ENCODE measurements at places on chromosomes 4 and X. TPM values are rescaled to one million over a fixed set of nuclear protein-coding genes. Genes with fewer than 3 reads are reported as not detected.

Gene FGFBP1
- not detected for total RNA-seq

GRCh38 chrX:43822014-43822413, 60.2 kb downstream of the MAOB start:
- H3K4me3 ChIP-seq: no peak overlapping the region
- no peaks in the 10 kb centered on the region for H3K4me1 ChIP-seq
- peaks cover 2% of the 10 kb centered on the region for H3K27me3 ChIP-seq
- no peak for DNase-seq

Gene SPON2
- total RNA-seq: 24.6 TPM

Gene ARX
- total RNA-seq: not detected

- peak; percentile 91 for DNase-seq
- no peaks in the 10 kb centered on the region for H3K27me3 ChIP-seq
- peak overlapping the region; percentile 97 for H3K27ac ChIP-seq
- peak overlapping the region; percentile 100 for H3K4me3 ChIP-seq
- peaks cover 49% of the 10 kb centered on the region for H3K4me1 ChIP-seq
These were observed 30.0 kb downstream of the ARHGEF9 start for GRCh38 chrX:63754860-63755579.

DNA sequence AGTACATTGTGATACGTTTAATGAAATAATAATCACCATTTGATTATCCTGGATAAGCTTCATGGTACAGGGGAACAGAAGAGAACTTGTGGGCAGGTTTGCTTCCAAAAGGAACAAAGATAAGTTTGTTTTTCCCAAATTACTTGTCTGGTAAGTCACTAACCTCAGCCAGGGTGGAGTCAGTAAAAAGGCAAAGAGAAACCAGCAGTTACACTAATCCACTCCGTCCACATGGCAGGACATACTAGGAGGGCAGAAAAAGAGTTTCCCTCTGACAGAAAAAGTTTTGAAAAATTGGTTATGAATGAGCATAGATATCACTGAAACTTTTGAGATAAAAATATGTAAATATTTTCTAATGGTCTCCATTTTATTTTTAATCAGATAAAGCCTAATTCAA, 285.9 kb downstream of the IL15 start:
- no peaks in the 10 kb centered on the region for H3K36me3 ChIP-seq
- H3K4me3 ChIP-seq: no peak overlapping the region
- H3K27me3 ChIP-seq: peaks cover 4% of the 10 kb centered on the region
- H3K4me1 ChIP-seq: no peaks in the 10 kb centered on the region
- no peak overlapping the region for H3K27ac ChIP-seq

Gene HTN3
- total RNA-seq: not detected

- H3K36me3 ChIP-seq: peaks cover 2% of the 10 kb centered on the region
- no peak overlapping the region for H3K27ac ChIP-seq
- no peak overlapping the region for H3K4me3 ChIP-seq
- peaks cover 19% of the 10 kb centered on the region for H3K4me1 ChIP-seq
These were observed 6.0 kb downstream of the PDLIM5 start for GRCh38 chr4:94457692-94458106.

DNA sequence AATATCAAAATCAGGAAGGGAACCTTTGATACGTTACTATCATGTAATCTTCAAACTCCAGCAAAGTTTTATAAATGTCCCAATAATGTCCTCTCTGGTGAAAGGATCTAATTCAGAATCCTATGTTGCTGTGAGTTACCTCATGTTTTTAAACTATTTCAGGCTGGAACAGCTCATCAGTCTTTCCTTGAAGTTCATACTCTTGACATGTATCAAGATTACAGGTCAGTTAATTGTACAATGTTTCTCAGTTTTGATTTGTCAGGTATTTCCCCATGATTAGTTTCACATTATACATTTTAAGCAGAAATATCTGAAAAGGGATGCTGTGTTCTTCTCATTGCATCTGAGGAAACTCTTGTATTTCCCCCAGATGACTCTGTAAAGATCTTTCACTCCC, 136.5 kb upstream of the HS3ST1 start:
- no peak overlapping the region for H3K4me3 ChIP-seq
- no peak overlapping the region for H3K27ac ChIP-seq
- H3K36me3 ChIP-seq: no peaks in the 10 kb centered on the region
- H3K27me3 ChIP-seq: no peaks in the 10 kb centered on the region

DNA sequence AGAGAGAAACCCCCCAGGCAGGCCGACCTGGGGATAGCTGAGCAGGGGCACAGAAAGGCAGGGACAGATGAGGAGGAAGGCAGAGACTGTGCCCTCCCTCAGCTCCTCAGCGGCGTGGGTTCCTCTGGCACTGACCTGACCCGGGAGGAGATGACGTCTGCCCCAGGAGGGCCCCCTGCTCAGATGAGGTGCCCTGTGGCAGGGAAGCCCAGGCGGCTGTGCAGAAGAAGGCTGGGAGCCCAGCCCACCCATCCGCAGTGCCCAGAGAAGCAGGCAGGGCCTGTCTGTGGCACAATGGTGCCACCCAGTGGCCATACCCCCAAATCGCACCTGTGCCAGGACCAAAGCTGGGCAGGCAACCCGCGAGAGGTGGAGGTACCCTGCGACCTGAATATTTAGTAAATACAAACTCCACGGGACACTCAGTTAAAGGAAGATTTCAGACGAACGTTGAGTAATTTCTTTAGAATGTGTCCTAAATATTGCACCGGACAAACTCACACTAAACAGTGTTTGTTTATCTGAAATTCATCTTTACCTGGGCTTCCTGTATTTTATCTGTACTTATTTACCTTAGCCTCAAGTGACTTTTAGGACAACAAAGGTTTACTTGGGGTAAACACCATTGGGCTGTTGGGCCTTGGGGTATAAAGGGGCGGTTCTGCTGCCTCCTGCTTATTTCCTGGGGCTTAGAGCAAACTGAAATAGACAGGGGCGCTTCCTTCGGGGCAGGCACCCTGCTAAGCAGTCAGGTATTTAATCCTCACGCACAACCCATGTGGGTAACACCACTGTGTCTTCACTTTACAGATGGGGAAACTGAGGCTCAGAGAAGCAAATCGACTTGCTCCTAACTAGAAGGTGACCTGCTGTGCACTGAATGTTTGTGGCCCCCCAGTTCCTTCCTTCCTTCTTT, 46.5 kb upstream of the HMX1 start:
- peak; percentile 64 for DNase-seq
- no peaks in the 10 kb centered on the region for H3K36me3 ChIP-seq
- no peak overlapping the region for H3K4me3 ChIP-seq
- no peak overlapping the region for H3K27ac ChIP-seq
- H3K27me3 ChIP-seq: no peaks in the 10 kb centered on the region

GRCh38 chrX:55451626-55451989, 319 bp upstream of the MAGEH1 start:
- no peaks in the 10 kb centered on the region for H3K27me3 ChIP-seq
- peak overlapping the region; percentile 85 for H3K27ac ChIP-seq
- DNase-seq: no peak
- peaks cover 22% of the 10 kb centered on the region for H3K4me1 ChIP-seq

DNA sequence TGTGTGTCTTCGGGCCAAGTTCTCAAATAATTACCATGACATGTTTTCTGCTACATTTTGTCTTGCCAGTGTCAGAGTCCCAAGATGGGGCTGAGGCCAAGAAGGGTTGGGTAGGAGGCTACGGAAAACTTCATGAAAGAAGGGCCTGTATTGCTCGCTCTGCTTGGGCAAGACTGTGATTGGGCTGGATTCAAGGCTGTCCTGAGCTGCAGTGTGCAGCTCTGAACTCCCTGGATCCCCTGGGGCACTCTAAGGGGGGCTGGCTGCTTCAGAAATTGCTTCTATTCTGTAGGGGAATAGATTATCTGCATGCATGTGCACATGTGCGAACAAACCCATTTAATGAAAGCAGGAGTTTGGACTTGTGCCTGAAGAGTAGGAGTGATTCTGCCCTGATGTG, 13.6 kb downstream of the TSPAN6 start:
- no peaks in the 10 kb centered on the region for H3K36me3 ChIP-seq
- peaks cover 7% of the 10 kb centered on the region for H3K27me3 ChIP-seq
- H3K4me1 ChIP-seq: peaks cover 9% of the 10 kb centered on the region
- no peak overlapping the region for H3K4me3 ChIP-seq
- no peak overlapping the region for H3K27ac ChIP-seq

Data from activated CD4-positive, alpha-beta memory T cell treated with anti-CD3 and anti-CD28 coated beads, Interleukin-2, amount 10 ng/mL, durations not matched to agents 7 days and 5 days (primary cell).